ENCODE measurements at places on chromosomes 6 and 20. TPM values are rescaled to one million over a fixed set of nuclear protein-coding genes. Genes with fewer than 3 reads are reported as not detected.

CCM2L gene
- total RNA-seq: 17.3 TPM

LHFPL5 gene
- not detected for total RNA-seq

GRCh38 chr20:62583424-62583920 is 58.8 kb upstream of the SLCO4A1 start:
- DNase-seq: no peak

ANKEF1 gene
- 1.2 TPM for total RNA-seq

- no peak for DNase-seq
Observed at GRCh38 chr20:49886571-49887213, 28.6 kb downstream of the SPATA2 start.

DNA sequence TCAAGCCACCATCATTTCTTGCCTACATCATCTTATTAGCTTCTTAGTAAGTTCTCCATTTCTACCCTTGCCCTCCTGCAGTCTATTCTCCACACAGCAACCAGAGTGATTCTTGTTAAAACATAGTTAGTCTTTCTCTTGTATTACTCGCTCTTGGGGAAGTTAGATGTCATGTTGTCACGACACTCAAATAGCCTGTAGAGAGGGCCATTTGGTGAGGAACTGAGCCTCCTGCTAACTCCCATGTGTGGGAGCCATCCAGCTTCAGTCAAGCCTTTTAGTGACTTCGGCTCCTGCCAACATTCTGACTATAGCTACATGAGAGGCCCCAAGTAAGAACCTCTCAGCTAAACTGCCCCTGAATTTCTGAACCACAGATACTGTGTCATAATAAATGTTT is 395.4 kb downstream of the CDC5L start:
- DNase-seq: no peak

BCAS1 gene
- not detected for total RNA-seq

RBL1 gene
- 7.1 TPM for total RNA-seq

ITPR3 gene
- 17.8 TPM for total RNA-seq

GRCh38 chr6:139271056-139271455 is 20.7 kb downstream of the TXLNB start:
- DNase-seq: no peak

CD93 gene
- 101 TPM for total RNA-seq

DNA sequence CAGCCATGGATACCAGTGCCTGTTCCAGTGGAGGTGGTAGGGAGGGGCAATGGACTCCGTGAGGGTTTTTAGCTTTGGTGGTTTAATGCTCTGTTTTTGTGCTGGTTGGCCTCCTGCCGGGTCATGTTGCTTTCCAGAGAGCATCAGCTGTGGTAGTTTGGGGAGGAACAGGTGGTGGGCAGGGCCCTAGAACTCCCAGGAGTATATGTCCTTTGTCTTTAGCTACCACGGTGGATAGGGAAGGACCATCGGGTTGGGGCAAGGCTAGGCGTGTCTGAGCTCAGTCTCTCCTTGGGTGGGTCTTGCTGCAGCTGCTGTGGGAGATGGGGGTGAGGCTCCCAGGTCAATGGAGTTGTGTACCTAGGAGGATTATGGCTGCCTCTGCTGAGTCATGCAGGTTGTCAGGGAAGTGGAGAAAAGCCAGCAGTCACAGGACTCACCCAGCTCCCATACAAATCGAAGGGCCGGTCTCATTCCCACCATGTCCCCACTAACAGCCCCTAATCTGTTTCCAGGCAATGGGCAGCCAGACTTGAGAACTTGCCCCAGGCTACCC is 38.9 kb downstream of the MRAP2 start:
- DNase-seq: no peak

GRCh38 chr20:32332614-32333013 is 25.5 kb upstream of the ASXL1 start:
- peak; percentile 57 for DNase-seq

DNA sequence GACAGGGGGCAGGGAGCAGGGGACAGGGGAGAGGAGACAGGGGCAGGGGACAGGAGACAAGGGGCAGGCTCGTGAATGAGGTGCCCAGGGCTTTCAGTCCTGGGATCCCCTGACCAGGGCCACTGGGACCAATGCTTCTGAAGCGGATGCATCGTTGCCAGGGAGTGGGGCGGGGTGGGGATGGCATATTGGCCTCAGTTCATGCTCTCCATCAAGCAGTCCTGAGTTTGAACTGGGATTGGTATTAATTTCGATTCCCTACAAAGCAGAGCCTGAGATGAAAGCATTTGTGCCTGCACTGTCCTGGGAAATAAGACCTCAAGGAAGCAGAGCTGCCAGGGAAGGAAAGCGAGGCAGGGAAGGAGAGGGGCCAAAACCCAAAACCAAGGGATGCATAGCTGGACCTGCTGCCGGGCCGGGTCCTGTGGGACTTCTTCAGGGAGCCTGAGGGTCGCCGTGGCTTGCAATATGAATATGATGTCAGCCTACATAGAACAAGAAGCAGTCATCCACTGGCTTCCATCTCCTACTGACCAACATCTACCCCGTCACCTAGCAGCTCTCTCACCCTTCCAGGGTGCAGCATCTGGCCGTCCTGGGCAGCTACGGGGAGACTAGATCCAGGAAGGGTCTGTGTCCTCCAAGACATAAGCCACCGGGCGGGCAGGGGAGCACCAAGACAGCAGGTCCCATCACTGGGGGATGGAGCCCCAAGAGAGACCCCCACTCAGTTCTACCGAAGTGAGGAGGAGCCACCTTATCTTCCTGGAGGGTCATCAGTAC is 233.3 kb downstream of the SYNDIG1 start:
- DNase-seq: no peak

- DNase-seq: no peak
Observed at GRCh38 chr20:8309634-8310033, 177.6 kb downstream of the PLCB1 start.

GRCh38 chr6:161027385-161027784 is 35.8 kb downstream of the MAP3K4 start:
- no peak for DNase-seq

GRCh38 chr6:105170059-105170458 is 9.8 kb downstream of the POPDC3 start:
- DNase-seq: no peak

DNA sequence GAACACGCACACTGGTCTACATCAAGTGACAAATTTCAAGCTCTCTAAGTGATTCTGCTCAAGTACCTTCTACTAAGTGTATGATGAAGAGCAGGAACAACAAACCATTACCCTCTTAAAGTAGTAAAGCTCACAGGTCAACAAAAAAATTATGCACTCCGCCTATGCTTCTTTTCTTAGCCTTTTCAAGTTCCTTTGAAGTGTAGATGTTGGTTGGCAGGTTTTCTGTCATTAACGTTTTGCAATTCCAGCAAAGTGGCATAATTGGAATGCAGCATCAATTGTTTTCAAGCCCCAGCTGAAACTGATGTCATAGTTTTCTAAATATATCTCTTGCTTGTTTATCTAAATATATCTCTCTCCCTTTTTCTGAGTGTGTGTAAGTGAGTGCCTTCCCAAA is 396.9 kb upstream of the EYS start:
- DNase-seq: no peak

DNA sequence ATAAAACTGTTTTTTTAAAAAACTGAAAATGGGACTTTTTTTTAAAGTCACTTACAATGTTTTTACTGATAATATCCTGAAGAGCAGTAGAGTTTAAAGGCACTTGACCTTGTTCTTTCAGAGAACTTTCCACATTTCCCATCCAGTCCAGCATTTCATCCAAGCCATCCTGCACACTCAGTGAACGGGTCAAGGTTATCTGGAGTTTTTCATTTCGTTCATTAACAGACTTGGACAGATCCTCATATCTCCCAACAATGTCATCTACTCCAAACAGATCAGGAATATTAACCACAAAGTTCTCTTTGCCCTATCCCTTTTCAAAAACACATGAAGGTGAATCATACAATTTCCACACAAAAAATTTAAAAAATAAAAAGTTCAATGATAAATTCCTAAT is 69.1 kb downstream of the DST start:
- peak; percentile 13 for DNase-seq

GRCh38 chr20:51731731-51732095 is 36.5 kb downstream of the ATP9A start:
- no peak for DNase-seq

Data from dermis microvascular lymphatic vessel endothelial cell (primary cell).